ENCODE measurements at places on chromosomes 6 and 20. TPM values are rescaled to one million over a fixed set of nuclear protein-coding genes. Genes with fewer than 3 reads are reported as not detected.

Gene OR2B6
- not detected for total RNA-seq

Gene TPBG
- 0.11 TPM for total RNA-seq

Gene VGLL2
- not detected for total RNA-seq

Gene F13A1
- 0.34 TPM for total RNA-seq

Gene CST4
- not detected for total RNA-seq

Gene CST5
- total RNA-seq: not detected

Gene GRM1
- not detected for total RNA-seq

Gene TSBP1
- not detected for total RNA-seq

Gene CALHM6
- total RNA-seq: 26.7 TPM

Gene TAPBP
- total RNA-seq: 257 TPM

Gene HCK
- 0.61 TPM for total RNA-seq

Gene PHACTR3
- total RNA-seq: not detected

Gene FAM209A
- 3.3 TPM for total RNA-seq

Gene NKAIN2
- not detected for total RNA-seq

Gene NKX2-4
- total RNA-seq: not detected

Gene HMGN4
- 86.4 TPM for total RNA-seq

Gene INSM1
- total RNA-seq: not detected

Gene FRS3
- total RNA-seq: 6.2 TPM

Gene HLA-DRB5
- total RNA-seq: not detected

Gene DYNLT2
- total RNA-seq: 2.9 TPM

Gene XKR7
- not detected for total RNA-seq

Gene COL19A1
- total RNA-seq: 0.06 TPM

Gene TP53INP2
- 2.1 TPM for total RNA-seq

Gene NTSR1
- total RNA-seq: 0.37 TPM

Gene TMEM244
- 0.83 TPM for total RNA-seq

Gene SSTR4
- not detected for total RNA-seq

Gene ATP6V1G2
- total RNA-seq: 4.5 TPM

Gene TNFRSF6B
- not detected for total RNA-seq

Gene TTLL9
- total RNA-seq: not detected
